ENCODE measurements at places on chromosomes 3 and 15.

- no peak for DNase-seq
Measured at GRCh38 chr3:41519746-41520145, 320.4 kb downstream of the CTNNB1 start.

- no peak for DNase-seq
Measured at GRCh38 chr3:29285471-29286071, 4.7 kb downstream of the RBMS3 start.

DNA sequence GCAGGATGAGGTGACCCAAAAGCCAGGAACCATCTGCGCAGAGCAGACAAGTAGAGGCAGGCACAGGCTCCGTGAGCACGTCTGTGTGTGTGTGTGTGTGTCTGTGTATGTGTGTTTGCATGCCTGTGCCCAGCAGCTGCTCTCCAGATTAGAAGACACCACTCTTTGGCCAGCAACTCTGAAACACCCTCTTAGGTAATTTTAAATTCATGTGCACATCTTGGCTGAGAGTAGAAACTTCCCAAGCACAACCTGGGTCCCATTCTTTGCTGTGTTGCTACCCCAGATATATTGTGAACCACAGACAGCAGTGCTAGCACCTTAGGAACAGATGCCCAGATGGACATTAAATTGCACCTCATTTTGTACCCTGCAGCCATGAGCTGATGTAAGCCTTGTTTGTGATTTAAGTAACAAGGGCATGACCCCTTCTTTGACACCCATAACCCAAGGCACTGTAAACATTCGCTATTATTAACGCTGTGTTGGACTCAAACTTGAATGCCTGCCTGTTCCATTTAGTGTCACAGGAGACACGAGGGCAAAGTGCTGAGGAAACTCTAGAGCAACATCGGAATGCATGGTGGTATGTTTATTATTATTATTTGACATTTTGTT, at the start of gene FILIP1L:
TSS of gene FILIP1L (minus strand) at position 89 of the 618 bp plus-strand sequence.
- DNase-seq, result no peak

GRCh38 chr3:185527364-185527763, 25.0 kb downstream of the LIPH start:
- no peak for DNase-seq

DNA sequence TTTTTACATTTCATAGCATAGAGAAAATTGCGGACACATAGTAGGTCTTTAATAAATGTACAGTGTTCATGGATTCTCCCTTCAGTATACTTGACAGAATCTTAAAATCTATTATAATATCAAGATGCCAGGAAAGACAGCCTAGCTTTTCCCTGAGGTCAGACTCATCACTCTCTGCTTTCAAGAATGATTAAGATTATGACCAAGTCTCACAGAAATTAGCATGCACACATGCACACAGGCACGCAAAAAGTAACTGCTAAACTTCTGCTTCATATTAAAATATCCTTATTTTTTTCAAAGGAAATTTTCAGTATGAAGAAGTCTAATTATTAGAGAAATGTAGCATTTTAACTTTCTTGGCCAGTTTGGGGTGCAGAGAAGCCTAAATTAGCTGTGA, 493.8 kb upstream of the NECTIN3 start:
- no peak for DNase-seq

DNA sequence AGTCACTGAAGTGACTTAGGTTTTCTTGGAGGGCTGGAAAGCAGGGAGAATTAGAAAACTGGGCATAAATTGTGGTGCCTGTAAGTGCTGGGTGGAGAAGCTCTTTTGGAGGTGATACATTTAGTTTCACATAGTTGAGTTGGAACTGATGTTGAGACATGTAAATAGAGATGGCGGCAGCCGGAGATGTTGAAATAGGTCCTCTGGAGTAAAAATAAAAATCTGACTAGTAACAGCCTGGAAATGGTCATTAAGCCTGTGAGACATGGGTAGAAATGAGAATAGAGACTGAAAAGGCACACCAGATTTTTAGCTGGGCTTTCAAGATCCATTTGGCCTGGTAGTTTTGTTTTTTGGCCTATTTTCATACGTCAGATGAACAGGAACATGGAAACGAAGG, 2.9 kb upstream of the NIT2 start:
- DNase-seq, result no peak

- DNase-seq, result peak; percentile 20
Measured at GRCh38 chr3:183428447-183429211, at the start of gene MCF2L2. MCF2L2 (minus strand) TSS chr3:183428619; CDS start chr3:183427977, 642 bp downstream.

GRCh38 chr3:168615493-168616020, 519.8 kb upstream of the GOLIM4 start:
- no peak for DNase-seq

GRCh38 chr3:184899953-184900595, 88.1 kb downstream of the VPS8 start:
- DNase-seq, result no peak

GRCh38 chr3:166455744-166456143, 618.5 kb upstream of the BCHE start:
- no peak for DNase-seq

- no peak for DNase-seq
Measured at GRCh38 chr15:57253082-57253481, 123.2 kb upstream of the CGNL1 start.

GRCh38 chr15:70722266-70723121, 40.9 kb downstream of the UACA start:
- no peak for DNase-seq

DNA sequence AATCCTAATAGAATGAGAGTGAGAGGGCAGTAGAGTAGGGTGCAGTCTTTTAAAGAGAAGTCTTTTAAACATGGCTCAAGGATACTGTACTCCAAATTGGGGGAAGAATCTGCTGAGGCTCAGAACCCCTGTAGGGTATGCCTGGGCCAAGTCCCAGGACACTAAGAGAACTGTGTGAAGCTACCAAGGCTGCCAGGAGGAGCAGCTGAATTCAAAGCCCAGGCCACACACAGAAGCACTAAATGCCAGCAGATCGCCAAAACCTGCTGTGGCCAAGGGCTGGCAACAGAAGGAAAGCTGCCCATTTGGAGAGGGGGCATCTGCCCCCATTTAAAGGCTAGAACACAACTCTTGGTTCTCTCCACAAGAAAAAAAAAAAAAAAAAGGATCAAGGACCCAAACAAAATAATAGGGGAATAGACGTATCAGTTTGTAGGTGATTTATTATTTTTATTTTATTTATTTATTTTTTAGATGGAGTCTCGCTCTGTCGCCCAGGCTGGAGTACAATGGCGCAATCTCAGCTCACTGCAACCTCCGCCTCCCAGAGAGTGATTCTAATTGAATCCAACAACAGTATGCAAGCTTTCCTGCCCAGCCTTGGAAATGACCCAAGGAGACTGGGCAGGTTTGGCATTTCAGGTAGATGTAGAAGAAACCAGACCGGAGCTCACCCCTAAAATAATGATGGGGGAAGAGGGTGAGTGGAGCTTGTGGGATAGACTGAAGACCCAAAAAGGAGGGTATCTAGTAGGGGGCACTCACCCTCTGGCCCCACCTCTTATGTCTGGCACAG, 279.0 kb upstream of the WNT5A start:
- DNase-seq, result no peak

GRCh38 chr3:148223266-148223665, 474.4 kb upstream of the AGTR1 start:
- DNase-seq, result no peak
